Activated T-cell treated with anti-CD3 and anti-CD28 coated beads, Interleukin-2, amount 50 U/mL, for 72 hours (primary cell): ENCODE measurements at places on chromosomes 6 and 20. TPM values are rescaled to one million over a fixed set of nuclear protein-coding genes. Genes with fewer than 3 reads are reported as not detected.

GRCh38 chr20:47063407-47063806, 168.8 kb downstream of the EYA2 start:
- H3K4me1 ChIP-seq = no peaks in the 10 kb centered on the region
- no peak overlapping the region for H3K27ac ChIP-seq
- DNase-seq = no peak

Gene VGLL2
- total RNA-seq = not detected

- peaks cover 44% of the 10 kb centered on the region for H3K4me1 ChIP-seq
- no peaks in the 10 kb centered on the region for H3K27me3 ChIP-seq
- H3K36me3 ChIP-seq = no peaks in the 10 kb centered on the region
- H3K27ac ChIP-seq = no peak overlapping the region
- no peak overlapping the region for H3K4me3 ChIP-seq
Measured at GRCh38 chr6:134535831-134536230, 217.9 kb upstream of the SGK1 start.

DNA sequence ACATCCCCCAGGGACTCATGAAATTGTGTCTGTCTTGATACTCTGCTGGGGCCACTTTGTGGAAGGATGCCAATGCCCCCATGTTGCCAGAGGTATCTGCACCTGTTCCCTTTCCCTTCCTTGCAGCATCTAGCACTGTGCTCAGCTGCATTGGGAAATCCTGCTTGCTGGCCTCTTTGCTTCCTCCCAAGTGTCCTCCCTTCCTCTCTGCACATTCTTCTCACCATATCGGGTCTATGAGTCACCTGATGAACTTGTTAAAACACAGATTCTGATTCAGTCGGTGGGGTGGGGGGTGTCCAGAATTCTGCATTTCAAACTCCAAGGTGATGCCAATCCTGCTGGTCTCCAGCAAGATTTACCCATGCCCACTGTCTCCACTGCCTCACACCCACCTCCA, 467.8 kb downstream of the PTPRT start:
- H3K36me3 ChIP-seq = no peaks in the 10 kb centered on the region
- no peak overlapping the region for H3K27ac ChIP-seq
- no peaks in the 10 kb centered on the region for H3K27me3 ChIP-seq
- no peak overlapping the region for H3K4me3 ChIP-seq
- no peak for DNase-seq

DNA sequence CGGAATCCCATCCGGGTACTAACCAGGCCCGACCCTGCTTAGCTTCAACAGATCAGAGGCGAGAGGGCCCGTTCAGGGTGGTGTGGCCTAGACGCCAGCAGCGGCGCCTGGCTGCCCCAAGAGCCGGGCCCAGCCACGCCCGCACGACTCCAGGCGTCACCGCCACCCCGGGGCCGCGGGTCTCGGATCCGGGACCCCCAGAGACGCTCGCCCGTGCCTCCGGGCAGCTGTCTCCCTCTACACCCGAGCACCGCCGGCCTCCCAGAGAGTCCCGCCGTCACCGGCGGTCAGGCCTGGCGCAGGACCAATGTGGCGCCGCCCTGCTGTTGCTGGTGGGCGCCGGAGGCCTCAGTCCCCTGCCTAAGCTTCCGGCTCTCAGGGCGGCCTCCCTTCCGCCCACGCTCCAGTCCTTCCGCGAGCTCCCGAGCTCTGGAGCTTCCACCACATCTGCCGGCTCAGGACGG, 441.2 kb upstream of the DEFB115 start:
- DNase-seq = peak; percentile 7
- H3K4me3 ChIP-seq = no peak overlapping the region
- no peaks in the 10 kb centered on the region for H3K4me1 ChIP-seq
- H3K27ac ChIP-seq = no peak overlapping the region

DNA sequence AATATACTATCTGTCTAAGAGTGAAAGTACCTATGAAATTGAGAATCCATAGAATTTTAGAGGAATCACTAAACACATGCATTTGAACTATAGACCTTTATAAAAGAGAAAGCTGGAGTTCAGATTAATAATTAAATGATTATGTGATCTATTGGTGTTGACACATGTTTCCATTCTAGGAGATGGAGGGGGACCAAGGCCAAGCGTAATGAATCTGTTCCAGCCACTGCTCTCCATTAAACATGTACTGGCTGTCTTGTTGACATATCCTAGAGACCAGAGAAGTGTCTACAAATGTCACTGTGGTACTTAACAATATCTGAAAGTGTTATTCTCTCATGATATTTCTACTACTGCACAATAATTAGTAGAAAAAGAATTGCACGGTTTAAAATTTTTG, 432.4 kb downstream of the BMP2 start:
- no peaks in the 10 kb centered on the region for H3K36me3 ChIP-seq
- no peak overlapping the region for H3K4me3 ChIP-seq
- DNase-seq = no peak
- no peaks in the 10 kb centered on the region for H3K4me1 ChIP-seq
- H3K27ac ChIP-seq = no peak overlapping the region
- no peaks in the 10 kb centered on the region for H3K27me3 ChIP-seq

- H3K36me3 ChIP-seq = no peaks in the 10 kb centered on the region
- no peaks in the 10 kb centered on the region for H3K27me3 ChIP-seq
- H3K4me3 ChIP-seq = peak overlapping the region; percentile 71
- peak; percentile 65 for DNase-seq
Measured at GRCh38 chr6:129683601-129684322, 26.2 kb downstream of the ARHGAP18 start.

- H3K27ac ChIP-seq = peak overlapping the region; percentile 83
- DNase-seq = peak; percentile 57
- H3K4me3 ChIP-seq = peak overlapping the region; percentile 89
- peaks cover 65% of the 10 kb centered on the region for H3K4me1 ChIP-seq
- H3K27me3 ChIP-seq = no peaks in the 10 kb centered on the region
Measured at GRCh38 chr6:31737991-31738979, 1.5 kb upstream of the MSH5 start.

DNA sequence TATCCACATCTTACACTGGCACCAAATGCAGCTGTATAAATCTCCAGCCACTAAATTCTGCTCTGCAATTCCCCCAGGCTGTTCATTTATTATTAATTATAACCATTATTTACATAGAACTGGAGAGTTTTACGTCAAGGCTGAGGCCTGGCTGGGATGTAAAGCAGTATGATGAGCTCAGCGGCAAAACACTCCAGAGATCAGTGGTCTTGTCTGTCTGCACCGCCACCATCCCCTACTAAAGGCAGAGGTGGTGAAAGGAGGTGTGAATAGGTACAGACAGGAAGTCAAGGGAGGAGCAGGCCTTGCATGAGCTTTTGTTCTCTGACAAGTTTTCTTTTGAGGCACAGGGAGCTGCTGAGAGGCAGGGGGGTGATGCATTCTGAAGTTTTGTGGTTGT, 159.9 kb upstream of the PCSK2 start:
- H3K36me3 ChIP-seq = peaks cover 1% of the 10 kb centered on the region
- DNase-seq = no peak
- H3K4me1 ChIP-seq = no peaks in the 10 kb centered on the region

DNA sequence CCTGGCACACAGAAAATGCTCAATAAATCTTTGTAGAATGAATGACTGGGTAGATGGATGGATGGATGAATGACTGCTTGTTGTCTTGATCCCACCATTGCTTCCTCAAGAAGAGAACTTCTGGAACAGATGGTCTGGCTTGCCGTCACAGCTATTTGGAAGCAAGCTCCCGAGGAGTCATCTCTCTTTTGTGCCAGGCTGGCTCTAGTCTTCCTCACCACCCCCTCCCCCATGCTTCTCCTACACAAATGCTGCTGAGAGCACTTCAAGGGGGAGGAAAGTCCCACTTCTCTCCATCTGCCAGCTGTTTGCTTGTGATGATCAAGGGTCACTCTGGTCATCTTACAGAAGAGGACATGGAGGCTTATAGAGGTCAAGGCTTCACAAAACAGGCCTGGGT, 11.6 kb upstream of the KCNG1 start:
- H3K4me1 ChIP-seq = peaks cover 24% of the 10 kb centered on the region
- DNase-seq = no peak
- peaks cover 2% of the 10 kb centered on the region for H3K36me3 ChIP-seq
- no peak overlapping the region for H3K27ac ChIP-seq

Gene C6orf118
- total RNA-seq = not detected

Gene DNAH8
- 0.02 TPM for total RNA-seq

Gene PARD6B
- 5.0 TPM for total RNA-seq

DNA sequence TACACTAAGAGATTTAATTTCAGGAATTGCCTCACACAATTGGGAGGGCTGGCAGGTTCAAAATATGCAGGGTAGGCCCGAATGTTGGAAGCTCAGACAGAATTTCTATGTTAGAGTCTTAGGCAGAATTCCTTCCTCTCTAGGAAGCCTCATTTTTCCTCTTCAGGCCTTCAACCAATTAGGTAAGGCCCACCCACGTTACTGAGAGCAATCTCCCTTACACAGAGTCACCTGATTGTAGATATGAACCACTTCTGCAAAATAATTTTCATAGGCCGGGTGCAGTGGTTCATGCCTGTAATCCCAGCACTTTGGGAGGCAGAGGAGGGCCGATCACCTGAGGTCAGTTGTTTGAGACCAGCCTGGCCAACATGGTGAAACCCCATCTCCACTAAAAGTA, 50.2 kb upstream of the HIVEP1 start:
- no peak for DNase-seq
- H3K4me3 ChIP-seq = no peak overlapping the region
- H3K36me3 ChIP-seq = no peaks in the 10 kb centered on the region
- H3K27me3 ChIP-seq = no peaks in the 10 kb centered on the region
- H3K27ac ChIP-seq = no peak overlapping the region
- H3K4me1 ChIP-seq = no peaks in the 10 kb centered on the region
